ENCODE measurements at places on chromosomes 1 and 21.

DNA sequence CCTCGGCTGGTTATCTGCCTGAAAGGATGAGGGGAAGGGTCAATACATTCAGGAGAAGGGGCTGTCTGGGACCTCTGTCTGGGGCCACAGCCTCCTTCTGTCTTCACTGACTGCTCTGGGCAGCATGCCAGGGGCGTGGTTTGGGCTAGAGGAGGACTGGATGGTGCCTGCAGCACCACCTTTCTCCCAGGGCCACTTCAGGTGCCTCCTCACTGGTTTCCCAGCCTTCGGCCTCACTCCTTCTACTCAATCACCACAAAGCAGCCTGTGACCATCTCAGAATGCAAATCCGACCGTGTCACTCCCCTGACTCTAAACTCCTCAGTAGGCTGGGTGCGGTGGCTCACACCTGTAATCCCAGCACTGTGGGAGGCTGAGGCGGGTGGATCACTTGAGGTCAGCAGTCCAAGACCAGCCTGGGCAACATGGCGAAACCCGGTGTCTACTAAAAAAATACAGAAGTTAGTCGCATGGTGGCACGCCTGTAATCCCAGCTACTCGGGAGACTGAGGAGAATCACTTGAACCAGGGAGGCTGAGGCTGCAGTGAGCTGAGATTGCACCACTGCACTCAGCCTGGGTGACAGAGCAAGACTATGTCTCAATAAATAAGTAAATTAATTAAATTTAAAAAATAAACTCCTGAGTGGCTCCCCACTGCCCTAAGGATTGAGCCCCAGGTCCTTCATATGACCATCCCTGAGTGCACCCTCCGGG is 50.1 kb upstream of the ECE1 start:
- DNase-seq: no peak

GRCh38 chr21:26934383-26934782 is 32.5 kb downstream of the ADAMTS5 start:
- DNase-seq: no peak

DNA sequence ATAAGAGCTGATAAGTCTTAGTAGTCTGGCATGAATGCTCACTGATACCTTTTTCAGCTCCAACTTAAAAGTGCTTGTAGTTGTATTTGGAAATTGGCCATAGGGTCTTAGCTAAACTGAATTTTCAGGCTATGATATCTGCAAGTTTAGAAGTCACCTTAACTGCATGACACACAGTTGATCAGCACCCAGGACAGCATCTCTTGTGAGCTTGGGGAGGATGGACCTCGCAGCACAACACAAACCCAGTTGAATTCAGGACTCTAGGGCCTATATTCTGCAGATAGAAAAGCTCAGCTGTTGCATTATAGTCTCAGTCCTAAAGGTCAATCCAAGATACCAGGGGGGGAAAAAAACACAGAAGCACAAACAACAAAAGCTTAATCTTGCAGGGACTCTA is 394.3 kb downstream of the KCNH1 start:
- DNase-seq: no peak

GRCh38 chr1:12437629-12438028 is 180.4 kb downstream of the DHRS3 start:
- DNase-seq: no peak

DNA sequence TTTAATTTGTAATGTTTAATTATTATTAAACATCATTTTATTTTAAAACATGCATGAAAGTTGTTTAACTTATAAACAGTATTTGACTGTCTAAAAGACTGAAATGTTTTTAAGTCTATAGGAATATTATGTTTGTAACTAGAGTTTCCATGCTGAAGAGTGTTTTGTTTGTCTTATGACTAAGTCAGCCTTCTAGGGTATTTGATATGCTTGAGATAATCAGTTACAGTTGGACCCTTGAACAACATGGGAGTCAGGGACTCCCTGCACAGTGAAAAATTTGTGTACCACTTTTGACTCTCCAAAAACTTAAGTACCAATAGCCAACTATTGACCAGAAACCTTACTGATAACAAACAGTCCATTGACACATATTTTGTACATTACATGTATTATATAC is 45.5 kb upstream of the KANK4 start:
- peak; percentile 20 for DNase-seq

- DNase-seq: no peak
Observed at GRCh38 chr21:33367309-33367973, 35.8 kb upstream of the IFNGR2 start.

GRCh38 chr1:33424610-33425009 is 6.3 kb downstream of the PHC2 start:
- no peak for DNase-seq

GRCh38 chr1:41329662-41330587 is 31.3 kb upstream of the FOXO6 start:
- no peak for DNase-seq

GRCh38 chr1:87903242-87903641 is 574.6 kb downstream of the LMO4 start:
- no peak for DNase-seq

GRCh38 chr1:19480282-19480681 is 5.1 kb downstream of the CAPZB start:
- DNase-seq: no peak

GRCh38 chr21:44012474-44013379 is 618 bp downstream of the TRAPPC10 start:
- no peak for DNase-seq

- DNase-seq: no peak
Observed at GRCh38 chr1:1199961-1200875, 6.2 kb downstream of the TNFRSF18 start.

DNA sequence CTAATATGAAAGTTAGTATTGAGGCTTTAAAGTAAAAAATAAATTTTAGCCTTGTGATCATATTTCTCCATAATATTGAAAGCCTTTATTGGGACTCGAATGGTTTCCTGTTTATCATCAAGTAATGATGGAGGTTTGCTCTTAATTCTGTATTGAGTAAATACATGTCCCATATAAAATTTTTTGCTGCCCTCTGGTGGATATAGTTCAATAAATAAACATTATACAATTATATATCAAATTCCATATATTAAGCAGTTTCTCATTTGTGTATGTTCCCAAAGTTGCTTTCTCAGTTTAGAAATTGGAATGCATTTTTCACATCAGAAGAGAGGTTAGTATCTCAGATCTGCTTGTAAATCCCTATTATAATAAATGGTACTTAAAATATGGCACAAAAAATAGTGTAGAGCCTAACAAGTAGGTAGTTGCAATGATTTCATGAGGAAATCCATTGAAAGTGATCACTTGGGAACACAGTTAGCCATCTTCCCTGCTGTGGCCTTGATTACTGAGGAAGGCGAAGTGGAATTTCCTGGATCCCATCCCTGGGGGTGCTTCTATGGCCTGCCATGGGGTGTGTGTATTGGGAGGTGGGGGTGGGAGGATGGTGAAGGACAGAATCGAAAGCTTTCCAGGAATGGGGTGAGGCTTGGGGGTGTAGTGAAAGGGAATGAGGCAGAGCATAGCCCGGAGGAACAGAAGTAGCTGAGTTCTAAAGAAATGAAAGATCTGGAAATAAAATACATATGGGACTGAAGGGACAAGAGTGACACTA is 84.1 kb upstream of the C21orf91 start:
- no peak for DNase-seq

DNA sequence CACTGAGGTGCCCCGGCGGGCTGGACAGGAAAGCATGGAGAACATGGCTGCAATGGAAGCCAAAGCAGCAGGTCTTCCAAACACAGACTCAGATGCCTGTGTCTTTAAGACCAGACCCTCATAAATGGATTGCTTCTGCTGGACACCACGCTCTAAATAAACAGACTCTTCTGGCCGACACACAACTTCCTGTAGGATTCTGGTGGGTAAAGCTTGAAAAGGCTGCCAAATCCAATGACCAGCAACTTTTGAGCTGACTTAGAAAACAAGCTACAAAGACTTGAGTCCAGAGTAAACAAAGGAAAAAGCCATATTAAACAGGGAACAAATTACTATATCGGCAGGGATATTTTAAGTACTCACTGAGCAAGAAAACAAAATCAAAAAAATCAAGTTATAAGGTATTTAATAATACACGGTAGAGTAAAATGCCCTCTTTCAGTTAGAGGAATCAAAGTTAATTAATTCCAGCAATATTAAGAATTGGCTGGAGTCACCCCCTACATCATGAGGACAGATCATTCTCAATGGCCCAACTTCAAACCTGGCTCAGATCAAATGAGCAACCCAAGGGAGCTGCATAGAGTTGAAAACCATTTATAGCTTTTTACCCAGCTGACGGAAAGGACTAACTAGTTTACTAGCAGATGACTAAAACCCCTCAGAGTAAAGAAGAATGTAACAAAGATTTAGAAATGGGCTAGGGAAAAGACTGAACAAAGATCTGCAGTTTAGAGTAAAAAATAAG is 102.4 kb downstream of the TGFBR3 start:
- DNase-seq: peak; percentile 66

DNA sequence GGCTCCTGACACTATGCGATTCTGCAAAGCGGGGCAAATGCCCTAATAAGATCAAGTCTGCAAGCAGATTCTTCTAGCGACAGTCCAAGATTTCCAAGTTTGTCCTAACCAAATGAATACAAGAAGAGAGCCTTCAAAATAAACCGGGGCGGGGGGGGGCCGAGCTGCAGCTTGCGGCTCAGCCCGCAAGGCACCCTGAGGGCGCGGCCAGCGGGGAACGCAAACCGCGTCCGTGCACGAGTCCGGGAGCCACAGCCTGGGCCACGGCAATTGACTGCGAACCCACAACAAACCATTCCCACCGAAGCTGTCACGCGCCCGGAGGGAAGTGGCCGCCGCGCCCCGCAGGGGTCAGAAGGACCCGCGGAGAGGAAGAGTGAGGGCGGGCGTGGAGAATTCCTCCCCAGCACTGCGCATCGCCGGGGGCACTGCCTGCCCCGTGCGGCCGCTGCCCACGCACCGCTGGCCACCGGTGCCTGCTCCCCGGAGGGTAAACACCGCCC is 687 bp downstream of the TGFBR3 start:
- DNase-seq: no peak

DNA sequence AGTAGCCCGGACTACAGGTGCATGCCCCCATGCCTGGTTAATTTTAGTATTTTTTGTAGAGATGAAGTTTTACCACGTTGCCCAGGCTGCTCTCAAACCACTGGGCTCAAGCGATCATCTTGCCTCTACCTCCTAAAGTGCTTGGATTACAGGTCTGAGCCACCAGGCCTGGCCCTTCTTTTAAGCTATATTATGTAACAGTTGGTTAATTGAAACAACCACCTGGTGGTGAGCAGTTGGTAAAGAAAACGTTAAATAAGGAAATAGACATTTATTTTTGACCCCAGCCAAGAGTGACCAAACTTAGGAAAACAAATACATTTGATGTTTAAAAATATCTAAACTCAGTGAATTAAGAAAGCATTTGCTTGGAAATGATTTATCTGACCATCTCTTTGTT is 12.1 kb upstream of the PDC start:
- no peak for DNase-seq

GRCh38 chr1:212700892-212701819 is 1.5 kb upstream of the BATF3 start:
- DNase-seq: peak; percentile 30

DNA sequence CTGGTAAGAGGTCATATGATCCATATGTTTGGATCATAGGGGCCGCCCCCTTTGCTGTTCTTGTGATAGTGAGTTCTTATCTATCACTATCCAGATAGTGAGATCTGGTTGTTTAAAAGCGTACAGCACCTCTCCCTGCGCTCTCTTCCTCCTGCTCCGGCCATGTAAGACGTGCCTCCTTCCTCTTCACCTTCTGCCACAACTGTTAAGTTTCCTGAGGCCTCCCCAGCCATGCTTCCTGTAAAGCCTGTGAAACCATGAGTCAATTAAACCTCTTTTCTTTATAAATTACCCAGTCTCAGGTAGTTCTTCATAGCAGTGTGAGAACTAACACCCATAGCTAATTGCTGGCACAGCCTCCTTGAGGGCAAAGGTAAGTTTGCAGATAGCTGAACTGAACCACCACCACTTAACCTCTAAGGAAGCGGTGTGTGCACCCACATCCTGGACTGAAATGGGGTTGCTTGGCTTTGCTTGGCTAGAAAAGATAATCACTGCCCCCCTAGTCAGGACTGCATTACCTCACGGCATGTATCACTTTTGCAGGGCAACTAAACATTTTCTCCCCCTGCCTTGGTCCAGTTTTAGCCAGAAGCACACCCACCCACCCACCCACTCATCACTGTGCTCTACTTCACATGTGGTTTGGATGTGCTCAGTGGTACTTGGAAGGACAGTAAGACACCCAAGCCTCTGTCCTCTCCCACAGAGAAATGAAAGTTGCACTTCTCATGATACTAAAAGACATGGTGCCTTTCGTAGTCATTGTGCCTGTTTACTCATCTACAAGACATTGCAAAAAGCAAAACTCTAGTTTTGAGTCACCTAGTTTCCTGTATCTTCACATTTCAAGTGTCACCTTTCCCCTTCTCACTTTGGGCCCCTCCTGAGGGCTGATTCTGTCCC is 23.1 kb upstream of the PTAFR start:
- DNase-seq: no peak

DNA sequence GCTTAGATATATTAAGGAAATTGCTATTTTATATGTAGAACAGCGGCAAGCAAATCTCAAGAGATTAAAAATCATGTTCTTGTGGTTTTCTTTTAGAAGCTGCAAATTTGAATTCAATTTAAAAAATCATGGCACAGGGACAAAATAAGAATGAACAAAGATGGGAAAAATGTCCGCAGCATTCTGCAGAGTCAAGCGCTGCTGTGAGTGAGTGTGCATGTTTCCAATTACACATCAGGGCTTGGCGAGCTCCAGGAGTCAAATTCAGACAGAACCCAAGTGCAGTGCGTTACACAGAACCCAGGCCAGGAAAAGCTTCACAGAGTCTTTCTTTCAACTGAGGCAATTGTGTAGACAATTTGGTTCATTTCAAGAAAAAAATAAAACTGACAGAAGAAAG is 33.3 kb upstream of the ERG start:
- DNase-seq: peak; percentile 44

GRCh38 chr1:17867470-17867869 is 112.3 kb downstream of the ACTL8 start:
- DNase-seq: no peak

GRCh38 chr1:34831721-34832246 is 27.8 kb downstream of the SMIM12 start:
- no peak for DNase-seq

DNA sequence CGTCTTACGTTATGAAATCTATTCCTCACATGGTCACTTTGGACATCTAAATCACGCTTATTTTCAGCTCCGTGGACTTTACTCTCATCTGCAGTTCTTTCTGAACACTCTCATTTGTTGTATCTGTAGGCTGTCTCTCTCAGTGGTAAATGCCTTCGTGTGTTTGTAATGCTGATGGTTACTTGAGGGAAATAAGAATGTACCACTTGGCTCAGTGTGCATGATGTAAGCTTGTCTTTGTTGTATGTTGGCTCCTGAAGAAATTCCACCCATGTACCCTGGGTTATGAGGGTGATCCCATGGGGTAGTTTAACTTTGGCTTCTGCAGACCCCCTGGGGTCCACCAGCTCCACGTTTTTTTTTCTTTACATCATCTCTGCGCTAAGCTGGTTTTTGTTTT is 378.4 kb downstream of the SETD4 start:
- DNase-seq: no peak

DNA sequence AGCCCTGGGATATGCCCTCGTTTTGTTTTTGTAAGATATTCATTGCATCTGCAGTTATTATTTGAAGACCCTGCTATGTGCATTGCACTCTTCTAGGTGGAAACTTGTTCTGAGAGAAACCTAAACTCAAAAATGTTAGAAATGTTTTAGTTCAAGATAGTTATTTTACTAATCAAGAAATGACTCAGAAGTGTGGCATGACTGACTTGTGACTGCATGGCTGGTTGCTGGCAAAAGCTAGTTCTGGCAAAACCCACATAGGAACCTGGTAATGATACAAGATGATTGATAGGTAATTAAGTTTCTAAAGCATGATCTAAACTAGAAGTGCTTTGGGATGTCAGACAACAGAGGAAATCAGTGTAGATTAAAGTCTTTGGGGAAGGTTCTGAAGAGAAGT is 33.8 kb upstream of the NFASC start:
- DNase-seq: no peak

Measured in fibroblast of the conjunctiva (primary cell).